Stimulated activated CD4-positive, alpha-beta T cell treated with anti-CD3 and anti-CD28 coated beads, Interleukin-2, amount 100 ng/mL, for 24 hours (primary cell): ENCODE measurements at places on chromosomes 12 and 14.

DNA sequence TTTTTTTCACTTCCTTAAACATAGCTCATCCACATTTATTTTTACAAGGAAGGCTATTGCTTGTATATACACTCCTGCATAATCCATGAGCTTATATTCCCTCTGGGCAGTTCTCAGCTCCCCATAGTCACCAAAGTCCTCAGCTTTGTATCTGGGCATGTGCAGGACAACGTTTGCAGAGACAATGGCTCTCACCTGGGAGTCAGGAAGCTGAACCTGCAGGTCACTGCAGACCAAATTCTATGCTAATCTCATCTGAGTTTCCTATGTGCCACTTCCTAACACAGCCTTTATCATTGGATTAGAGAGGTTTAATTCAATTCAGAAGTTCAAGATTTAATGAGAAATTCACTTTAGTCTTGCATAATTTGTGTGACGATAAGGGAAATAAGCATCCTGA, 131.5 kb downstream of the KCNK10 start:
- no peak for DNase-seq

DNA sequence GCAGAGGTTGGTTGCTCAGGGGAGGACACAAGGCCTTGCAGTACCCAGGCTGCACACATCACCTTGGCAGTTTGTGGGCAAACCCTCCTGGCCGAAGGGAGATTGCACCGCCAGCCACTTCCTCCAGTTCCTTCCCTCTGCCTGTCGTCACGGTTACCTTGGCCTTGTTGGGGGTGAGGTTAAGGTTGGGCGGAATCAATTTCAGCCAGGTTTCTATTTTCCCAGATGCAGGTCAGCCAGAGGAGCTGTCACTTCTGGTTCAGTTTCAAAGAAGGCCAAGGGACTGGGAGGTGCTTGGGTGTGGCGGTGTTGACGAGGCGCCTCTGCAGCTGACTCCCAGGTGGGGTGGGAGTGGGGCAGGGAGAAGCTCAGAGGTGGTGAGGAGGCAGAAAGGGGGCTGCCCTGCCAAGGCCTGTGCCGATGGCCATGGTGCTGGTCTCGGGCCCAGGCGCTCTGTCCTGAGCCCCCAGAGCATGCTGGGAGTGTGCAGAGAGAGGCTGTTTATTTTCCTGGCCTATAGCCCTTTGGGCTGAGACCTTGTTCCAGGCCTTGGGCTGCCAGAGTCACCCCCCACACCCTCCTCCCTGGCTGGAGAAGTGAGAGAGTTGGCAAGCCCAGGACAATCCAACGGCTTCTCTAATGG, 31.4 kb downstream of the JDP2 start:
- no peak for DNase-seq

GRCh38 chr12:13724136-13724535, 257.3 kb downstream of the GRIN2B start:
- DNase-seq, result no peak

DNA sequence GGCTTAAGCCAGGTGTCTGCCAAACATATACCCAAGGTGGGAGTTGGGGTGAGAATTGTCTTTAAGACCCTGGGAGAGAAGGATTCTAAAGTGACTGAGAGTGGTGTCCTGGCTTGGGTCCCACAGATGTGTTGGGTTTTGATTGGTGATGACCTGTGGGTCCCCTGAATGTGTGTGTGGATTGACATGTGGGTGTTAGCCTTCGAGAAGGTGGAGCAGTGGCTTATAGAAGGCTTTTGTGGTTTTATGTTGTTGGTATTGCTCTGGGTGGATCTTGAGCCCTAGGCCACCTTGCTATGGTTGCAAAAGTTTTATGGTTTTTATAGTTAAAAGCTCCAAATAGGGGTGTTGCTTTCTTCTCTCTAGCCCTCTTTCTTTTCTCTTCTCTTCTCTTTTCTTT, 29.7 kb downstream of the PLEKHG3 start:
- DNase-seq, result no peak

DNA sequence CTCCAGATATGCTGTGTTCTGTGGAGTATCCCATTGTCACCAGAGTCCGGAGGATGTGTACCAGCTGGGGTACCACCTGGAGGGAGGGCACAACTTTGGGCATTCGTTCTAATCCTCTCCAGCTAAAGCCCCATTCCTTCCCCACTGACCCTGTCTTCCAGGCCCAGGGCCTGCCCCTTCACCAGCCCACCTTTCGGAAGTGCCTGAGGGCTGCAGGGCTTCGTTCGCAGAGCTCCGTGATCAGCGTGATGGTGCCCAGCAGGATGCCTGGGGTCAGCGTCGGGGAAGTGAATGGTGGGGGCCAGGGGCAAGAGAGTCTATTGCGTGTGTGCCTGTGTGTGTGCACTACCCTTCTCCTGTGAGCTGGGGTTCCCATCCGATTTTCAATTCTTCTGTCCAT, 2.0 kb downstream of the AP1G2 start:
- DNase-seq, result no peak

- no peak for DNase-seq
Observed at GRCh38 chr12:7629465-7629864, 36.2 kb downstream of the APOBEC1 start.

DNA sequence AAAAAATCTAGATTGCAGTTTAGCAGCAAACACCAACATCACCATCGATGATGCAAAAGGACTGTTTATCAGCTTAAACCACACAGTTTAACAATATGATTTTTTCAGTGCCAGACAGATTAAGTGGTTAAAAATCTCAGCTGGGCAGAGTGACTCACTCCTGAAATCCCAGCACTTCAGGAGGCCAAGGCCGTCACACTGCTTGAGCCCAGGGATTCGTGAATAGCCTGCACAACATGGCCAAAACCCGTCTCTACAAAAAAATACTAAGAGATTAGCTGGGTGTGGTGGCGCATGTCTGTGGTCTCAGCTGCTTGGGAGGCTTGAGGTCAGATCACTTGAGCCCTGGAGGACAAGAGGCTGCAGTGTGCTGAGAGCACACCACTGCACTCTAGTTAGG, 8.9 kb downstream of the RSRC2 start:
- no peak for DNase-seq

DNA sequence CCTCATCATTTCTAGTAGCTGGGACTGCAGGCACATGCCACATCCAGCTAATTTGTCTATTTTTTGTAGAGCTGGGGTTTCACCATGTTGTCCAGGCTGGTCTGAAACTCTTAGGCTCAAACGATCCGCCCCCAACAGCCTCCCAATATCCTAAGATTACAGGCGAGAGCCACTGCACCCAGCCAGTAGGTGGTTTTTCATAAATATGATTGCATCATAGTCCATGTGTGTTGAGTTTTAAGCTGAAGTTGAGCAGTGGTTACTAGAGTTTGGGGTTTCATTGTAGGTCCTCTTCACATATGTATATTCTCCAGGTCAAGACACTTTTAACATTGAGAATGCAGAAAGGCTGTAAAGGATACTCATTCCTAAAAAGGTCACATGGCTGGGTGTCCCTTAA, 13.1 kb upstream of the TNS2 start:
- no peak for DNase-seq

DNA sequence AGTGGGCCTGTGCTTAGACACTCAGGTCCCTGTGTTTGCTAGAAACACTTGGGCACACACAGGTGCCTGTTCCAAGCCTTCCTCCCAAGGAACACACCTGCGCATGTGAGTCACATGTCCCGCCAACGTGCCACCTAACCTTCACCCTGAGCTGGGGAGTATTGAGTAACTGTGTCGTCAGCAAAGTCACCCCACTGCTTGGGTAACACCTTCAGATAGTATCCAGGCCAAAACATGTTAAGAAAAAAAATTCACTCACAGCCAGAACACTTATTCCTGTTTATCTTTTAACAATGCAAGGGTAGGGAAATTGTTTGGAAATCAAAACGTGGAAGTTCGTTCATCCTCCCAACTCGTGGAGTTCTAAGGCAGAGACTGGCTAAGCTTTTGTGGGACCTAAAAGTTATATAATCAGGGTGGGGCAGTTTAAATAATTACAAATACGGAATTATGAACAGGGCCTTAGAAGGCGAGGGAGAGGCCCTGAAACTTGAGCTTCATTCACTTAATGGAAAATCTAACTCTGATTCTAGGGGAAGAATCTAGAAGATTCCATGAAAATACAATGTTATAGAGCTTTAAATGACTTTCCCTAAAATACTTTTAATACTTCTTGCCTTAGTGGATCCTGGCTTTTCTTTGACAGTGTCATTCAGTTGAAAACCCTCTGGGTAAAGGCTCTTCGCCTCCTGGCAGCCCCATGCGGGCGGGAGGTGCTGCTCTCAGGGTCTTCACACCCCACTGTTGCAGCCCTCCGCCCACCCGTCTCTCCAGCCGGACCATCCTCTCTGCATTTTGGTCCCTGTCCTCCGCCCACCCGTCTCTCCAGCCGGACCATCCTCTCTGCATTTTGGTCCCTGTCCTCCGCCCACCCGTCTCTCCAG, 30.3 kb upstream of the ADIPOR2 start:
- DNase-seq, result peak; percentile 46

DNA sequence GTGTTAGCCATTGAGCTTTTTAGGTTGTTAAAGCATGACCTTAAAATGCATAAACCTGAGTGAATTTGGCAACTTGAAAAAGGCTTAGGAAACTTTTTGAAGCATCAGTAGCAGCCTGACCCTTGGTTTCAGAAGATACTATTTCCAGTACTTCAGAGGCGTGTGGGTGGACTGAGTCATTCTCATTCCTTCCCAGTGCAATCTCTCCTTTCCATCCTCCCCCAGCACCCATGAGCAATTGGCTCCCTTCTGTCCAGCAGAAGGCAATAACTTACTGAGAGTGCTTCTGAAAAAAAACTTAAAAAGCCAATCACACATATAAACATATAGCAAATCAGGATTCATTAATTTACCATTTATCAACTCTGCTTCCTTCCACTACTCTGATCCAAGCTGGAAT, 299.3 kb upstream of the STXBP6 start:
- DNase-seq, result no peak

DNA sequence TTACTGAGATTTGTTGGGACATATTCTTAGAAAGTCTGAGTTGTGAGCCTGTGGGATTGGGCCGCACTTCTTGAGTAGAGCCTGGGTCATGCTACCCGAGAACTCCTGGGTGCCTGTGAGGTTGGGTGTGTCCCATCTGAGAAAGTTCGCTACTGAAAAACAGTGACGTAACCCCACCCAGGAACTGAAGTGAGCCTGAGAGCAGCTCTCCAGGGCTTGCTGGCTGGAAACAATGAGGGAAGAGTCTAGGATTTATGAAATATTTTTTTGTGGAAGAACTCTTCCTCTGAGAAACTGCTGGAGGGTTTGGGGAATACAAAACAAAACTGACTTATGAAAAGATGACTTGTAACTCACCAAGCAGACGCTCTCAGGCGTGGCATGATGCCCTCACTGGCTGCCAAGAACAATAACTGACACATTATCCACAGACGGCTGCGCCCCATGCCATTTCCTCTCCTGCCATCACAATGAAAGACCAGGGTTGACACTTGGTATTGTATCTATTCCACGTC, 69.2 kb downstream of the RASSF3 start:
- peak; percentile 61 for DNase-seq

DNA sequence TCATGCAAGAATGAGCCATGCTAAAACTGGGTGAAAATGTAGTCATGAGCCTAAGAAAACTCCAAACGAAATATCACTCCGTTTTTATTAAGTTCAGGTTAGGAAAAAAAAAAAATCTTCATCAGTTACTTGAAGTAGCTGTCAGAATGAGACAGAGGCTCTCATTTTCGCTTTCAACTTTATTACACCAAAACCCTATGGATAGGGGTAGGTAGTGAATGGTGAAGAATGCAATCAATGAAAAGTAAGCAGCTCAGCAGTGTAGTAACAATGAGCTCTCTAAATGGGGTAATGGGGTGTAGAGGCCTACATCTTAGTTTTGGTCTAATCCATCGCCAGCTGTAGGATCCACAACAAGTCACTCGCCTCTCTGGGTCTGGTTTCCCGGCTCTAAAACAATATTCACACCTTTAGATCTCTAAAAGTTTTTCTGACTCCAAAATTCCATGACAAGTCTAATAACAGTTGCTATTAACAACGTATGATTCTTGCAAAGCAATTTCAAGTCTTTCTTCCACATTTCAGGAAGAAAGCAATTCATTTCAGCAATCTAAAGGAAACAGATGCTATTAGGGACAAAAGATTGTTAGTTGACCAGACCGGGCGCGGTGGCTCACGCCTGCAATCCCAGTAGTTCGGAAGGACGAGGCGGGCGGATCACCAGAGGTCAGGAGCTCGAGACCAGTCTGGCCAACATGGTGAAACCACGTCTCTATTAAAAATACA, 1.7 kb downstream of the BTBD7 start:
- DNase-seq, result no peak

DNA sequence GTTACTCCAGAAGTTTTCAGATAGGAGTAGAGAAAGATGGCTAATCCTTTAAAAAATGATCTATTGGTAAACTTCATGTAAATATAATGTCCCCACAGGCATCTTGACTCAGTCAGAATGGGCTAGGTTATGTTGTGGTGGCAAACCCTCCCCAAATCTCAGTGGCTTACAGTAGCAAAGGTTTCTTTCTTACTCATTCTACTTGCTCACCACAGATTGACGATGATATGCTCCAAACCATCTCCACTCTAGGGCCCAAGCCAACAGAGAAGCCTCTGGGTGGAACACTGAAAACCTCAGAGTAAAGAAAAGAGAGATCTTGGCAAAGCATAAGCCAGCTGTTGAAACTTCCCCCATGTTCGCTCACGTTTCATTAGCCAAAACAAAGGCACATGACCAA, 146.4 kb downstream of the EMP1 start:
- DNase-seq, result peak; percentile 19

GRCh38 chr14:27623782-27624181, 1025.9 kb upstream of the NOVA1 start:
- no peak for DNase-seq

GRCh38 chr14:103067231-103067954, 10.0 kb upstream of the CDC42BPB start:
- no peak for DNase-seq

- no peak for DNase-seq
Observed at GRCh38 chr14:45716572-45716971, 463.6 kb upstream of the MIS18BP1 start.

- no peak for DNase-seq
Observed at GRCh38 chr14:74578479-74578878, 33.6 kb downstream of the LTBP2 start.

- DNase-seq, result peak; percentile 49
Observed at GRCh38 chr12:50597200-50598195, 92.7 kb downstream of the DIP2B start.

GRCh38 chr12:66725031-66725430, 46.2 kb upstream of the GRIP1 start:
- DNase-seq, result no peak

- DNase-seq, result no peak
Observed at GRCh38 chr14:63659726-63660125, 18.1 kb upstream of the WDR89 start.

DNA sequence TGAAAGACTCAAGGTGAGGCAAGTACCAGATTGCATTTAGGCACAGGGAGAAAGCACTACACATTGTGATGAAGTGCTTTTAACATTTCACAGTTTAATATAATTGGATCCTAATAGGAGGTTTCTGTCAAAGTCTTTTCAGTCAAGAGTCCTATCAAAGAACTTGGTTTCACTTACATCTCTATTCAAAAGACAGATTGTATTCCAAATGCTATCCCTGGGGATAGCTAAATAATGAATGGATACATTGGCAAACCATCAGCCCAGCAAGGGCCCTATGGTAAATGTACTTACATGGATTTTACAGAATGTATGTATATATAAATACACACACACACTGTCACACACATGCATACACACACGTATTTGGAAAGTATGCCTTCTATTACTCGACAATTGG, 655.5 kb upstream of the FLRT2 start:
- DNase-seq, result no peak
